Activated CD8-positive, alpha-beta memory T cell treated with anti-CD3 and anti-CD28 coated beads for 1 hour (primary cell): ENCODE measurements at places on chromosomes 6 and 20.

DNA sequence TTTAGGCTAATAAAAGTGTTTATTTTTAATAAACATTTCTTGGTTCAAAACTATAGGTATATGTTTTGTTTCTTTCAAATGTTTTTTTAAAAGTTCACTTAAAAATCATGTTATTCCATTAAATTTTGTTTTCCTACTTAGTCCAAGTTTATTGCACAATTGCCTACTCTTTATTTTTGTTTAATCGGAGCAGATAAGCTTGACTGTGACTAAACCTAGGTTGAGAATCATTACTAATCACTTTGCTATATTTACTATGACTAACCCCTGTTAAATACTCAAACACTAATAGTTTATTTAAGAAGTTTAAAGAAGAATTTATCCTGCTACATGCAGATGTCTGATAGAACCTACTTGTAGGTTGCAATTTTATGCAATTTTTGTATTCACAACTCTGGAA, 18.8 kb downstream of the MAP3K4 start:
- DNase-seq: no peak

- no peak for DNase-seq
These were observed 57.2 kb upstream of the MTRF1L start for GRCh38 chr6:153059757-153060156.

DNA sequence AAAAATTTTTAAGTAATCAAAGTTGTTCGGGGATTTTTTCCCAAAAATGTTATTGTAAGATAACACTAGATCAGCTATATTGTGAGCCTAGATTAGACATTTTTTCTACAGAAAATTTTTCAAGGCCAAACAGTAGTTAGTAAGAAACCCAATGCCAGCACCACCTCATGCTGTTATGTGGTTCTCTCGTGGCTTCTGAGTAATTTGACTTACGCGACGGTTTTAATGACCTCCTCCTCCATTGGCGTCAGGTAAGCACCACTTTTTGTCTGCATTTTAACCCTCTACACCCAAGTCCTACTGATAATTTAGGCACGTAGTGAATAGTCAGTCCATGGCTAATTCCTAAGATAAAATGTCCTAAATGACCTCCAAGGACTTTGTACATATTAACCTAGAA, 9.7 kb downstream of the RPS6KA2 start:
- no peak for DNase-seq

DNA sequence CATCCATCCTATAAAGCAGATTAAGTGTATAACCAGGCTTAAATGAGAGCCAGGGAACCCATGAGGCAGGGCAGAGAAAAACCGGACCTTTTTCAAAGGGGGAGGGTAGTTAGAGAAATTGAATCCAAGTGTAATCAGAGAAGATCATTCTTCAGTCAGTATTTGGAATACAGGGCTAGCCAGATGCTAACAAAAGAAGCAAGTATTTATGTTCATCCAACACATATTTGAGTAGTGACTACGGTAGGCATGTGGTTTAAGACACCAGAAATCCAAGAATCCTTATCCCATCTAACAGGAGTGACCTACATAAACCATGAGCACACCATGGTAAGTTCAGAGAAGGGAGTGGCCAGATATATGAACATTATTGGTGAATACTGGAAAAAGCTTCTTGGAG, 46.8 kb upstream of the FAM83C start:
- DNase-seq: no peak

DNA sequence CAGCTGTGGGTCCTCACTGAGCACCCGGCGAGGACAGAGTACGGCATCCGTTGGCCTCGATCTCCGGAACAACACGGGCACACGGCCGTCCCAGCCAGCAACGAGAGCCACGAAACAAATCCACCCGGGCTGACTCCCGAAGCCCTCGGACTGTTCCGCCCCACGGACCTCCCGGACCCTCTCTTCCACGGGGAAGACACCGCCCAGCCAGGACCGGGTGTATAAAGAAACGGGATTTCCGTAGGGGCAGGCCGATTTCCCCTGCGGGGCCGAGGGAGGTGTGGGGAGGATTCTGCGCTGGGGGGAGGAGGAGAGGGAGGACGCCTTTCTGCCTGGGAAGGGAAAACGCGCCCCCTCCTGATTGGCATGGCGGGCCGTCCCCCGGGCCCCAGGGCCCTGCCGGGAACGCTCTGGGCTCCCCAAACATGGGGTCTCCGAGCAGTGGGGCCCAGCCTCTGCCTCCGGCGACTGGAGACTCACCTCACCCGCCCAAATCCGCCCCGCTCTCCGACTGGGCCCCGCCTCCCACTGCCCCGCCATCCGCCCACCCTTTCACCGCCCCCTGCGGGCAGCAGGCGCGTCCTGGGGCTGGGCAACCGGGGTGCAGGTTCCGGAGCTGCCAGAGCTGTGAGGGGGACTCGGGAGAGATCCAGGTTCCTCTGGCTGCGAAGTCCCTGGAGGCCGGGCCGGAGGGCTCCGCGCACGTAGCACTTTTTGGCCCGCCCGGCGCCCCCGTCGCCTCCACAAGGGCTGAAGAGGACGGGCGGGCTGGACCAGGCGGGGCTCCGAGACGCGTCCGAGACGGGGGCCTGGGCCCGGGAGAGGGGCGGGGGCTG, 679 bp upstream of the PPDPF start:
- peak; percentile 57 for DNase-seq

DNA sequence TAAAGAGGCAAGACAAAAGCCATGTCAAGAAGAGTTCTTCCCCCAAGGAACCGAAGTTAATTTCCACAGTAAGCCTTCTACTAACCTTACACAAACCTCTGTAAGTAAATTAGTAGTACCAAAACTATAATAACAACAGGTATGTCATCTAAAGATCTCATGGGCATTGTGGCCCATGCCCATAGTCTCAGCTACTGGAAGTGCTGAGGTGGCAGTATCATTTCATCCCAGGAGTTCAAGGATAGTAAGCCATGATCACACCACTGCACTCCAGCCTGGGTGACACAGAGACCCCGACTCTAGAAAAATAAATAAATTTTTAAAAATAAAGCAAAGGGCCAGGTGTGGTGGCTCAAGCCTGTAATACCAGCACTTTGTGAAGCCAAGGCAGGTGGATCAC, 29.2 kb downstream of the MDN1 start:
- DNase-seq: no peak

DNA sequence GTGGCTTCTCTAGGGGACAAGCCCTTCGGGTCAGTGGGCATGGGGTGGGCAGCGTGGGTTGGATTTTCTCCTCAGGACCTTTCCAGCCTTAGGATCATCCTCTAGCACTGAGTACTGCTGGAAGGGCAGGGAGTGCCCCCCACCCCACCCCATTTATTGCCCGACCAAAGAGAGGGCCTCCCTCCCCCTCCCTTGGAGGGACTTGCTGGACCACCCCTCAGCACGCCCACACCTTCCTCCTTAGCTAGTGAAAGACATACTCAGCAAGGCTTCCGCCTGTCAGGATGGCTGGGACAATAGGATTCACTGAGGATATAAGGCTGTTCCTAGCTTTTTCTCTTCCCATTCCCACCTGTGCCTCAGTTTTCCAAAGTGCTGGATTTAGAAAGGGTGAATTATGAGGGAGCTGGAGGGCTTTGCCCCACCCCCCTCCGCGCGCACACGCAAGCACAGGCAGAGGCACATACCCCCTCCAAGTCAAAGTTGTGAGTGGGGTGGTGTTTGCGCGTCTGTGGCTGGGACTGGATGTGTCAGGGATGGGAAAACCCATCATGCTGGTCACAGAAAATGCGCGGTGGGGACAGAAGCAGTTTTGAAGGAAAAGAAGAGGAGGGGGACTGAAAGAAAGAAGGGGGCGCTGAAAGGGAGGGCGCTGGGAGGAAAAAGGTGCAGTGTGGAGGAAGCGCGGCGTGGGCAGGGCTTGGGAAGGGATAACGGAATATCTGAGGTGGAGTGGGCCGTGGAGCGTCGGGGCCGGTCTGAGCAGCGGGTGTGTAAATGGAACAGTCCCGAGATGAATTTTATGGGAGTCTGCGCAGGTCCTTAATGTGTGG, 693 bp upstream of the SLC29A1 start:
- DNase-seq: no peak

DNA sequence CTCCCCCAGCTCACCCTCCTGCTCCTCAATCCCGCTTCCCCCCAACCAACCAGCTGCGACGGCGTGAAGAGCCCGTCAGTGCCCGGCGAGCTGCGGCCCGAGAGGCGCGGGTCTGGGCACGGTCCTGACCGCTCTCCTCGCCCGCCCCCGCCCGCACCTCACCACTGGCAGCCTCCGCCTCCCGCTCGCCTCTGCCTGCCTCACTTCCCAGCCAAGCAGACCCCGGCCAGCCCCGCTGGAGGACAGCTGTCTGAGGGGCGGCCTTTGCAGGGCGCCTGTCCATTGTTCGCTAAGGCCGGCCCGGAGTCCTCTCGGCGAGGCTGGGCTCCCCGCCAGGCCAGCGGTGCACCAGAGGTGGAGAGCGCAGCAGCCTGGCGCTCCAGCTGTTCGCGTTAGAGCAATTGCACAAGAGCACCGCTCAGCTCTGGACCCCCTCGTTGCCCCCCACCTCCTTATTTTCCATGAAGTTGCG, 1.3 kb downstream of the SOBP start:
- DNase-seq: no peak

DNA sequence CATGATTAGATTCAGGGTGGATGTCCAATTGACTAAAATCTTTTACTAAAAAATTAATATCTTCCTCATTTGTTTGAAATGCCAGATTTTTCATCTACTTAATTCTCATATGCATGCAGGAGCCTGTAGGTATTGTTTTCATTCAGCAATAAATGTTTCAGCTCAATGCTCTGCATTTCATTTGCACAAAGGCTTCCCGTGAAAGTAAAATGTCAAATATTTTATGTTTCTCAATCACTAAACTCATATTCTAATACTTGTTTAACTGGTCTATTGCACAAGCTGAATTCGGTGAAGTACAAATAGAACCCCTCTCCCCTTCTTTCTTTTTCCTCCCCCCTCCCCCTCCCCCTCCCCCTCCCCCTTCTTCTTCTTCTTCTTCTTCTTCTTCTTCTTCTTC, 175.9 kb downstream of the MCHR2 start:
- no peak for DNase-seq

DNA sequence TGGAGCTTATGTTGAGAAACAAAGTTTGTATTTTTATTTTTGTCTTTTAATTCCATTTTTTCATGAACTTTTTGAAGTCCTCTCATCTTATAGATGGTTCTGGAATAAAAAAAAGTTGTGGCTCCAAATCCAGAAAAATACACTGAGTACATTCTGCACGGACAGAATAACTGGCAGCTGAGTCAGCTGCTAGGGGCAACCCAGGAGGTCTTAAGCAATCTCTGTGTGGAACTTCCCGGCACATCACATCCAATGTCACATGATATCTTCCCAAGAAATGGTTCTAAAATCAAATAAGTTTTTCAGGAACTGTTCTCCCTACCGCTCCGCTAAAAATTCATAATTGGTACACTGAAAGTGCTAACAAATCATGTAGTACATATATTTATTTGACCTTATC, 29.8 kb downstream of the SLC13A3 start:
- no peak for DNase-seq

GRCh38 chr20:59003836-59004492, 3.1 kb downstream of the CTSZ start:
- DNase-seq: no peak

DNA sequence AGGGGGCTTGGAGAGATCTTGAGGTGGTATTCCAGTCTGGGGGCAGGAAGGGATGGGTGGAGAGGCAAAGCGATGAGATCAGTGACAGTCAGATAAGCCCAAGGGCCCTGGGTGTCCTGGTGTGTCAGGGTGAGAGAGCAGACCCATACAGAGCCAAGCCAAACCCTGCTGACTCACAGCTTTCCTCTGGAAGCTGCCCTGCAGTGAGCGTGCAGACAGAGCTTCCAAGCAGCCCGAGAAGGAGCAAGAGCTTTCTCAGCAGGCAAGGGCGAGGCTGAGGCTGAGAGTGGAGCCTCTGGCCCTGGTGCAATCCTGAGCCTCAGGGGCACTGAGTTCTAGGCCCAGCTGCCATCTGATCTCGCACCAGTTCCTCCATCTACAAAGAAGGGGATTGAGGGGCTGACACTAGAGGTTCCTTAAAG, 91.1 kb upstream of the HIVEP1 start:
- DNase-seq: no peak

DNA sequence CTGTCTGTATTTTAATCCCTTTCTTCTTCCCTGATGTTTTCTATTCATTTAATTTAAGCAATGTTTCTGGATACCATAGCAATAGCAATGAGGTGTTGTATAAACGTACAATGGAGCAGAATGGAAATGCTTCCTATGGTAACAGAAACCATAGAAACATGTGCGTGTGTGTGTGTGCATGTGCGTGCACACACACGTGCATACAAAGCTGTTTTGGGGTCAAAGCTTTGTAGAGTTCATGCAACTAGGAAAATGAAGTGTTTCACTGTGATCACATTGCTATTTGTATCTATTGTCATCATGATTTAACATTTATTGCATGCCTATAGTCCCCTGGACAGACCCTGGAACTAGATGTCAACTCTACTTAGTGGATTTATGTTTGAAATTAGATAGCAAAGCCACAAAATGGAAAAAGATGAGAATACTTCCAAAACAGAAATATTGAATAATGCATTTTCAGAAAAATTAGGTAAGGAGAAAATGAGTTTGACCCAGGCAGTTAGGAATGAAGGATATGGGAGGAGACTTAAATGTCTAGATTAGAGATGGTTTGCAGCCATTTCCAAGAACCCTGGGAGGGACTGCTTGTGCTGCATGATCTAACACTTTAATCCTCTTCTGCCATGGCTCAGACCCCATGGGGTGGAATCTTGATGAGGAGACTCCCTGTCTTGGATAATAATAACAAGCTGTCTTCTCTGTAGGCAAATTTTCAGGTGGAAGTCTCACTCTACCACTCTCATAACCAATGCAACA, 124.4 kb downstream of the TRMT11 start:
- no peak for DNase-seq
